ENCODE measurements at places on chromosomes 5 and 9. TPM values are rescaled to one million over a fixed set of nuclear protein-coding genes. Genes with fewer than 3 reads are reported as not detected.

PFN3 gene
- total RNA-seq, result not detected

ENTPD2 gene
- total RNA-seq, result 5.1 TPM

PCDHB15 gene
- total RNA-seq, result 10.3 TPM

SPOCK1 gene
- 15.3 TPM for total RNA-seq

TTC23L gene
- total RNA-seq, result 0.92 TPM

CCDC152 gene
- 1.7 TPM for total RNA-seq

CCL27 gene
- 0.72 TPM for total RNA-seq

ARHGEF28 gene
- total RNA-seq, result 37.8 TPM

GHR gene
- 4.5 TPM for total RNA-seq

TNFSF15 gene
- 0.24 TPM for total RNA-seq

RFK gene
- total RNA-seq, result 21.5 TPM

Data from ovary (tissue), 10 donors.